ENCODE measurements at places on chromosomes 12 and 14.

- no peak for DNase-seq
Observed at GRCh38 chr12:51051787-51052186, 3.7 kb downstream of the LETMD1 start.

- DNase-seq, result no peak
Observed at GRCh38 chr12:12326262-12326661, 23.8 kb downstream of the MANSC1 start.

- no peak for DNase-seq
Observed at GRCh38 chr12:85625467-85625866, 210.7 kb downstream of the RASSF9 start.

GRCh38 chr14:93317875-93318807 is 14.7 kb downstream of the BTBD7 start:
- no peak for DNase-seq

DNA sequence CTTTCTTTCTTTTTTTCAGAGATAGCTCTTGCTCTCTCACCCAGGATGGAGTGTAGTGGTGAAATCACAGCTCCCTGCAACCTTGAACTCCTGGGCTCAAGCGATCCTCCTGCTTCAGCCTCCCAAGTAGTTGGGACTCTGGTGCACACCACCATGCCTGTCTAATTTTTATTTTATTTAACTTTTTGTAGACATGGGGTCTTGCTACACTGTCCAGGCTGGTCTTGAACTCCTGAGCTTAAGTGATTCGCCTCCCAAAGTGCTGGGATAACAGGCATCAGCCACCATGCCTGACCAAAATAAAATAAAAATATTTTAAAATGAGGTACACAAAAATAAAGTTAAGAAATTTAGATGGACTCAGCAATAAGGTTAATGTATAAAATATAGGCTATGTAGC is 5.1 kb upstream of the LEMD3 start:
- no peak for DNase-seq

GRCh38 chr14:91897106-91897701 is 29.9 kb upstream of the TC2N start:
- no peak for DNase-seq

DNA sequence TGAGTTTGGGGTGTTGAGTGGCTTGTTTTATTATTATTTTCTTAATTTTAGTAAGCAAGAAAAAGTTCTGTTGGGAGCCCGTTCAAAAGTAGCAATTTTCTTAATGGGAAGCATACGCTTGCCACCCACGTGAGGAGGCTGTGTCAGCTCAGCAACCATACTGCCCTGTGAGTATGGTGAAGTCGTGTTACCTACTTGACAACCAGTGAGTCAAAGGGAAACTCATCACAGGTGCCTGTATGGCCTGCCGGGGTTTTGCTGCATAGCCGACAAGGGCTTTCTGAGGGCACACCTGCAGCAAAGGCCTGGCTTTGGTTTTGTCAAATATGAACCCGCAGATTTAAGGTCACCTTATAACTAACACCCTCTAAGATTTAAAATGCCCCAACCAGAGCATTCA is 31.1 kb downstream of the PITPNM2 start:
- DNase-seq, result peak; percentile 49

DNA sequence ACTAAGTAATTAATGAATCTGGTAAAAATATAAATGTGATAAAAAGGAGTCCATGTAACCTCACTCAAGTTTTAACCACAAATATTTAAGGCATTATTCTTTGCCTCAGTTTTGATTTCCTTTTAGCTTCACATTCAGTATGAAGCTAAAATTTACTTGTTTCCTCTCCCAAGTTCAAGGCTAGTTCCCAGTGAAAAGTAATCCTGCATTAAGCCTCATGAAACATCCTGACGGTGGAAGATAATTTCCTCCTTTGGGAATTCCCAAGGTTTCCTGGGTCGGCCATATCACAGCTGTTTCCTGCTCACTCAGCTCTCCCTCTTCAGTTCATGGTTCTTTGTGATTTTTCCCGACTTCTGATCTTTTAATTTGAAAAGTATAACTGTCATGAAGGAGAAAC is 1256.8 kb upstream of the FLRT2 start:
- DNase-seq, result no peak

DNA sequence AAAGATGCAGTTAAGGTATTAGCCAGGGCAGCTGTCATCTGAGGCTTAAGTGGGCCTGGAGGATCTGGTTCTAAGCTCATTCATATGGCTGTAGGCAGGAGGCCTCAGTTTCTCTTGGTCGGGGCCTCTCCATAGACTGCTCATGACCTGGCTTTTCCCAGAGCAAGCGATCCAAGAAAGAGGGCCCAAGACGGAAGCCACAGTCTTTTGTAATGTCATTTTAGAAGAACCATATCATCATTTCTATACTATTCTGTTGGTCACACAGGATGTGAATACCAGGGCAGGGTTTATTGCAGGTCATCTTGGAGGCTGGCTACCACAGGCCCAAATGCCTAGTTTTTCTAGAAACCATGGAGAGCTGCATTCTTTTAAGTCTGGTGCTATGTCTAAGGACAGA is 47.7 kb downstream of the GNG2 start:
- DNase-seq, result no peak

DNA sequence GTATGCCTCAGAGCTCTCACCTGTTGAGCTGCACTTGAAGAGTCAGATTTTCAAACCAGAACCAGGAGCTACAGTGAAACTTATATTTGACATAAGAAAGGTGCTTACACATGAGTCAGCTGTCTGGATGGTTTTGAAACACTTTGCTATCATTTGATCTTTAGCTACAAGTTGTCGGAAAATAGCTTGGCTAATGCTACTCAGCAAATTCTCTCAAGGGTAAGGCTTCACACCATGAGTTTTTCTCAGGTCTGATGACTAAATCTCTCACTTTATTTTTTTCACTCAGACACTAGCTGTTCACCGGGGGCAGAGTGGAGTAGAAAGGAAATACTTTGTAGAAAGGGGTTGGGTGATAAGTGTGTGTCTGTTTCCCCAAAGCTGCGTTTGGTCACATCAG is 171.8 kb downstream of the FLRT2 start:
- no peak for DNase-seq

DNA sequence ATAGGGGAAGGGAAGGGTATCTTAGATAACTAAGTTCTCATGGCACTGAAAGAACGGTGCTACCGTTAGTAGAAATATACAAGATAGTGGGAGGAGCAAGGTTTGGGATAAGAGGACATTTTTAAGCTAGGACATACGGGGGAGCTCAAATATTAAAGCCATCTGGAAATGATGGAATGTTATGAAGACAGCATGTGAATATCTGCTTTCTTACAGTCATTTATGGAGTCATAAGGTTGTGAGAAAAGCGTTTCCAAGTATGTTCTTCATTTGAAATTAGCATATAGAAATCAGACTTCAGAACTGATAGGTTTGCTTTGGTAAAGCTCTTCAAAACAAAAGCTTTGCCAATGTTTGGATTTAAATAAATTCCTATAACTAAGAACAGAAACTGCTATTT is 62.3 kb downstream of the OTOGL start:
- no peak for DNase-seq

- DNase-seq, result no peak
Observed at GRCh38 chr14:74403619-74404417, 22.2 kb downstream of the SYNDIG1L start.

GRCh38 chr14:65318636-65319506 is 93.7 kb upstream of the FUT8 start:
- no peak for DNase-seq

DNA sequence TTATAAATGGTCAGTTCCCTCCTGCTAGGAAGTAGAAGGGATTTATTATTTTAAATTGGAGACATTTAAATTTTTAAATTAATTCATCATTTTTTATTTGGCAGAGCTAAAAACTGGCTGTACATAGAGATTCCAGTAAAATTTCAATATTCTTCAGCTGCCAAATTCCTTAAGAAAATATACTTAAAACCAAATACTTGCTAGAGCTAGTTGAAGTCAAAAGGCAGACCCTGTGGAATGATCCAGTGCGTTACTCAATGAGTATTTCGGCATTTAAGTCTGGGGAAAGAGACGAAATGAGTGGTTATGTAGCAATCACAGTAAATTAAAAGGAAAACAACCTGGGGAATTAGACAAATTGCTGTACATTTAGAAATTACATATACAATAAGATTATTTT is 1104.7 kb downstream of the SLC6A15 start:
- no peak for DNase-seq

GRCh38 chr12:663293-663871 is at the start of gene NINJ2:
Gene NINJ2, minus strand, starts transcription at chr12:663445. Its CDS starts 85 bp downstream, at chr12:663360.
- no peak for DNase-seq
